ENCODE measurements at places on chromosomes 7 and 10.

DNA sequence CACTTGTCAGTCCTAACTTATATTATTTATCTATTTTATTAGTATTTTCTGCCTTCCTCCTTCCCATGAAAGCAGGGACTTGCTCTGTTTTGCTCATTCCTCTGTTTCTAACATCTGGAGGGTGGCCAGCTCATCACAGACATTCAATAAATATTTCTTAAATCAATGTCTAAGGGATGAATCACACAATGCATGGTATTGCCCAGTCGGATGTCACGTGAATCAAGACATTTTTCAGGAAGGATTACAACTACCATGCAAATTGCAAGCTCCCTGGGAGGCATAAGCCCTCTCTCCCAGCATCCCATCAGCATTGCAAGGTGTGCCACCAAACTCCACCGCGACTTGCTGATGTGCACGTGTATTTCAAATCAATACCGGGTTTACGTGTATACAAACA lies 146.6 kb upstream of the RNF32 start:
- DNase-seq: peak; percentile 12

- DNase-seq: no peak
Measured at GRCh38 chr10:3919709-3920308, 134.8 kb upstream of the KLF6 start.

DNA sequence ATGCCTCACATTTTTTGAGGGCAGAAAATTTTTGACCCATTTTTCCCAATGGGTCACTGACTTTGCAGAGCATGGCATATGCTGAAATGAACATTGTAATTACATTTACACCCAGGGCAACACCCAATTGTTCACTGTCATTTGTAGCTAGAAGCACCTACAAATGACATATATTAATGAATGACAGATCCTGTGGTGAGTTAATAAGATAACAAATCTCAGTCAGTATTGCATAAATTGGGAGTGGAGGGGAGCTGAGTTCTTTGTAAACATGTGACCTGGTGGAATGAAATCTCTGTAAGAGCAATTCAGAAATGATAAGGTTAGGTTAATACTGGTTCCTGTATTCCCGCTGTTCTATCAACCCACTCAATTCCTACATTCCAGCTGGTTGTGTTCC lies 255.1 kb upstream of the LRRN3 start:
- peak; percentile 1 for DNase-seq

DNA sequence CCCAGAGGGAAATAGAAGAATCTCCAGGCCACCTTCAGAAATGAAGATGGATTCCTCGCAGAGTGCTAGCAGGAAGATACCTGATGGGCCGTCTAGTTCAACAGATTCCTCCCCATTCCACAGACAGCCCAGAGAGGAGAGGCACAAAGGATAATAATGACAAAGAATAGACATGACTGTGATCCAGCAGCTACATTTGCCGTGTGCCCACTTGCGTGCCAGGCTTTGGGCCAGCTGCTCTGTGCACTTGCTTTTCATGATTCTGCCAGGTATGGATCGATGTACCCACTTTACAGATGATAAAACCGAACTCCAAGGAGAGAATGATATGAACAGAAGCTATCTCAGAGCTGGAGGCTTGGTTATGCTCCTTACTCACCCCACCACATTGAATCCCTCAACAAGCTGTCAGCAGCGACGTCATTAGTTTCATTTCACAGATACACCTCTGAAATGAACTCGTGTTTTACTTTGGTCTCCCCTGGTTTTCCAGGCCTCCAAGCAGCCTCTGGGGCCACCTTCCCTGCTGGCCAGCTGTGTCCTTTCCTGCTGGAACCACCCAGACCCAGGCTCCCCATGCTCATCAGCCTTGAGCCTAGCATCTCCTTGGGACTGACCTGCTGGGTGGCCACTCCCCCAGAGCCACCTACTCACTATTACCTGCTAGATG lies 11.9 kb upstream of the WDFY4 start:
- DNase-seq: no peak

DNA sequence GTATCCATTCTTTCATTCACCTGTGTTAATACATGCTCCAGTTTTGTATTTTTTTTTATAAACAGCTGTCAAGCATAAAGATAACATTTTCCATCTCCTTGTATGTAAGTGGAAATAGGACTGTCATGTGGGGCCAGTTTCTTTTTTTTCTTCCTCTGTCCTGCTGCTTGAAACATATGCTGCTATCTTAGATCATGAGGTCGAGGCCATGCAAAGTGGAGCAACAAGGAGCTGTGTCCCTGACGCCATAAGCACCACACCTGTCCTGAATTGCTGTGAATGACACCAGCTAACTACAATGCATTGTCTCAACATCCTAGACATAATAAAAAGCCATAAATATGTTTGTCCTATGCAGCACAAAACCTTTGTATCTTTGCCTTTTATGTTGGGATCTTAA lies 37.7 kb upstream of the SLC26A4 start:
- DNase-seq: no peak

- no peak for DNase-seq
Measured at GRCh38 chr7:108572480-108572879, 2.8 kb downstream of the DNAJB9 start.

GRCh38 chr7:23467806-23468525 lies 2.3 kb downstream of the IGF2BP3 start:
- peak; percentile 65 for DNase-seq

- DNase-seq: no peak
Measured at GRCh38 chr7:140155428-140155827, 21.4 kb downstream of the KDM7A start.

DNA sequence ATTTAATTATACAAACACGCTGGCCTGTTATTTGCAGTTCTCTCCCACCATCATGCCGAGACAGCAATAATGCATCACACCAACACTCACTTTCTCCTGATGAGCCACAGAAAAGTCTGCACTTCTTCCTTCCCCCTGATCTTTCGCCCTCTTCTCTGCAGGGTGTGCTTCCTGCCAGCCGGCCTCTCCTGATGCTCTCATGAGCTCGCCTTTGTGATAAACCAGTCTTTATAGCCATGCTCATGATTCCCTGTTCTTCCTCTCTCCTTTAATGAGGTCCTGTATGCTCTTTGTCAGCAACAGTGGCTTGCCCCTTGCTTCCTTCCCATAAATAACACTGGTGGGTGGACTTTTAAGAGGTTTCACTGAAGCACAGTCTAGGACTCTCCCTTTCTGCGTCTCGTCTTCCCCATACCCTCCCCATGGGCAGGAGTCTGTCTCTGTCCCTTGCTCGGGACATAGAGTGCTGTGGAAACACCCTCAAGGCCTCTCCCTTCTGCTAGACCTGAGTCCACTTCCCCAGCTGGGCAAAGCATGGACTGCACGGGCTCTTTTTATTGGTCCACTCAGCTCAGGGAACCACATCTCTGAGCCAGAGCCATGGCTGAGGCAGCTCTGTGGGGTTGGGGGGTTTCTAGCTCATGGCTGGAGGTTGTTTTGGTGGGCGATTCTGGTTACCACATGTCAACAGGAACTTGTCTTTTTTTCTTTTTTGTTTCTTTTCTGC lies 133.9 kb downstream of the C10orf105 start:
- DNase-seq: no peak

DNA sequence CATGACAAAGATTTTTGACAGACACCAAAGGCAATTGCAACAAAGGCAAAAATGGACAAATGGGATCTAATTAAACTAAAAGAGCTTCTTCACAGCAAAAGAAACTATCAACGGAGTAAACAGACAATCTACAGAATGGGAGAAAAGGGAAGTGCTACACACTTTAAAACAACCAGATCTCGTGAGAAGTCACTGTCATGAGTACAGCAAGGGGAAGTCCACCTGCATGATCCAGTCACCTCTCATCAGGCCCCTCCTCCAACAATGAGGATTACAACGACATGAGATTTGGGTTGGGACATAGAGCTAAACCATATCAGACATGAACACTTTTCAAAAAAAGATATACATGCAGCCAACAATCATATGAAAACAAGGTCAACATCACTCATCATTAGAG lies 11.5 kb upstream of the PSTK start:
- no peak for DNase-seq

DNA sequence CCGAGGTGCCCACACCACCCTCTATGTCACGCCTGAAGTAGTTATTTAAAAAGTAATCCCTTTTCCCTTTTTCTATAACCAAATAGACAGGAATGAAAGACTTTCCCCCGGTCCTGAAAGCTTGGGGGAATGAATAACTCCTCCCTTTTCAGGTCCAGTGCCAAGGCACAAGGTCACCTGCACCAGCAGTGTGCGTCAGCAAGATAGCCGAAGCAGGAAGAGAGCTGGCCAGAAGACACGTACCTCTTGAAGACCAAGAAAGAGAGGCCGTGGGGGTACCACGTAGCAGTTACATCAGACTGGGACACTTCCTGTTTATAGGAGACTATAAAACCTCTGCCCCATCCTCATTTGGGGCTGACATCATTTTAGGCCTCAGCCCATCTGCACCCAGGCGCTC lies 10.7 kb upstream of the AKR1B1 start:
- DNase-seq: no peak

GRCh38 chr7:94212160-94212559 lies 182.5 kb upstream of the COL1A2 start:
- no peak for DNase-seq

DNA sequence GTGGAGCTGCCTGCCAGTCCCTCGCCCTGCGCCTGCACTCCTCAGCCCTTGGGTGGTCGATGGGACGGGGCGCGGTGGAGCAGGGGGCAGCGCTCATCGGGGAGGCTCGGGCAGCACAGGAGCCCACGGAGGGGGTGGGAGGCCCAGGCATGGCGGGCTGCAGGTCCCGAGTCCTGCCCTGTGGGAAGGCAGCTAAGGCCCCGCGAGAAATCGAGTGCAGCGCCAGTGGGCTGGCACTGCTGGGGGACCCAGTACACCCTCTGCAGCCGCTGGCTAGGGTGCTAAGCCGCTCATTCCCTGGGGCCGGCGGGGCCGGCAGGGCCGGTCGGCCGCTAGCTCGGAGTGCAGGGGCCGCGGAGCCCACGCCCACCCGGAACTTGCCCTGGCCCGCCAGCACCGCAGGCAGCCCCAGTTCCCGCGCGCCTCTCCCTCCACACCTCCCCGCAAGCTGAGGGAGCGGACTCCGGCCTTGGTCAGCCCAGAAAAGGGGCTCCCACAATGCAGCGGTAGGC lies 565.9 kb upstream of the NRG3 start:
- DNase-seq: no peak

DNA sequence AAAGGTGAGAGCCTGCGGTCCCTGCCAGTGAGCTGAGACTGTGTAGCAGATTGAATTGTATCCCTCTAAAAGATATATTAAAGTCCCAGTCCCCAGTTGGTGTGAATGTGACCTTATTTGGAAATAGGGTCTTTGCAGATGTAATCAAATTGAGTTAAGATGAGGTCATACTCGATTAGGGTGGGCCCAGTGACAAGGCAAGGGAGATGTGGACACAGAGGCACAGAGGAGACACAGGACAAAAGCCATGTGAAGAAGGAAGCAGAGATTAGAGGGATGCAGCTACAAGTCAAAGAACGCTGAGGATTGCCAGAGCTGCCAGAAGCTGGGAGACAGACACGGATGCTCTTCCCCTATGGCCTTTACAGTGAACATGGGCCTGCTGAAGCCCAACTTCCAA lies 104.3 kb downstream of the CLEC2L start:
- DNase-seq: no peak

GRCh38 chr10:2913474-2913873 lies 153.9 kb upstream of the PFKP start:
- DNase-seq: no peak

DNA sequence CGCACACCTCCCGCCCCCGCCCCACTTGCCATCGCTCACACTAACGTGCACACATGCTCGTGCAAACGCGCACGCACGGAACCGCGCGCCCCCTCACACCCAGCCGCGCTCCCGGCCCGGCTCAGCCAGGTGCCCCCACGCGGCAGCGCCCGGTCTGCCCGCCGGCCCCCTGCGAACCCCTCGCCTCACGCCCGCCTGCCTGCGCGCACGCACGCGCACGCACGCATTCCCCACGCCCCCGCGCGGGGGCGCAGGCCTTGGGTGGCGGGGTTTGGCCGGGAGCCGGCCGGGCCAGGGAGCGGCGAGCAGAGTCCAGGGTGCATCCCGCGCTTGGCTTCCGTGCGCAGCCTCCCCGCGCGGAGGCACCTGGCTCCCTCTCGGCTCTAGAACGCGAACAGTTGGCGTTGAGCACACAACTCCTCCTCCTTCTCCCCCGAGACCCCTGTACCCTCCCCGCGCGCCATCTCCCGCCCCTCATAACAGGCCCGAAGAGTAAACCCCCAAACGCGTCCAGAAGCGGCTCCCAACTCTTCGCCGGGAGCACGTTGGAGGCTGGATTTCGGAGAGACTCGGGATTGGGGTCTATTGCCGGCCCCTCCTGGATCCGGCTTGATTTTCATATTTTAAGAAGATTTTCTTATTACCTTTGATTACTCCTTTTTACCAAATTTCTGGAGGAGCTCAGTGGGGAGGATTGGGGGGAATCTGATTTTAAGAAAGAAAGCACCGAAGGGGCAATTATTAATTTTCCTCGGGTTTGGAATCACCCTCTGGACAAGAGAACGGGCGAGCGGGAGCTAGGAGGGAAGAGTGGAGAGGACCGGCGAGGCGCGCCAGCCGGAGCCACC lies 527 bp upstream of the SORCS3 start:
- no peak for DNase-seq

DNA sequence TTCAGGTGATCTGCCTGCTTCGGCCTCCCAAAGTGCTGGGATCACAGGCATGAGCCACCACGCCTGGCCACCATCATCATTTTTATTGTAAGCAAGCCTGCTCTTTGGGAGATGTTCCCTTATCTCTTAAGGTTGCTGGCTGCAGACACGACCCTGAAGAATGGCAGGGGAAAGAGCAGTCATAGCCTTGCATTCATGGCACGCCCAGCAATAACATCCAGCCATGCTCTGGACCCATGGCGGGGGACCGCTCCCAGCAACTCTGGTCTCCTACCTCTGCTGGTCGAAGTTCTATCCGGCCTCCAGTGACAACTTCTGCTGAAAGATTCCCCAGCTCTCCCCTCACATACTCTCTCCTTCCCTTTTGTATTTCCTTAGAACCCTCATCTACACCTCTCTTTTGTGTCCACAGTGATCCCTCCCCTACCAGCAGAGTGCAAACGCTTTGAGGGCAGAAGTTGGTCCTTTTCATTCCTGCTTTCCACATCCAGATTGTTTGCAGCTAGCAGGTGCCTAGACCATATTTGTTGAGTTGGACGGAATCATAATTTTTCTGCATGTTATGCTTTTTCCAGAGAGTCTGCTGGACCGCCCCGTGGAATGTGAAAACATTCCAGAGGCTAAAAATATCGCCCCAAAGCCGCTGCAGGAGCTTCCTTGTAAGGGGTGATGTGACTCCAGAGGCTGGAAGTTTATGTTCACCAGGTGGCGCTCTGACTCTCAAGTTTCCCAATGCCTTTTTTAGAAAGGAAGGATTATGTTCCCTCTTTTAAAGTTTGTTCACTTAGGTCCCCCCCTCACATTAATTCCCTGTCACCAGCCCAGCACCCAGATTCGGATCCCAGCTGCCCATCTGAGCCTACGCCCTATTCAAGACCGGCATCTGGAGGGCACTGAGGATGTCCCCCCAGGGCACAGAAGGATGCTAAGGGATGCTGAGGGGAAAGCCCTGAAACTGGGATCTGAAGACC lies 4.3 kb upstream of the MARVELD1 start:
- peak; percentile 68 for DNase-seq

GRCh38 chr7:47215049-47215448 lies 366.9 kb downstream of the TNS3 start:
- DNase-seq: no peak

Measured in astrocyte (in vitro differentiated cells and primary cell).